ENCODE measurements at places on chromosomes 3 and 15.

- peak; percentile 29 for DNase-seq
Observed at GRCh38 chr15:86183596-86184491, 104.2 kb downstream of the AGBL1 start.

DNA sequence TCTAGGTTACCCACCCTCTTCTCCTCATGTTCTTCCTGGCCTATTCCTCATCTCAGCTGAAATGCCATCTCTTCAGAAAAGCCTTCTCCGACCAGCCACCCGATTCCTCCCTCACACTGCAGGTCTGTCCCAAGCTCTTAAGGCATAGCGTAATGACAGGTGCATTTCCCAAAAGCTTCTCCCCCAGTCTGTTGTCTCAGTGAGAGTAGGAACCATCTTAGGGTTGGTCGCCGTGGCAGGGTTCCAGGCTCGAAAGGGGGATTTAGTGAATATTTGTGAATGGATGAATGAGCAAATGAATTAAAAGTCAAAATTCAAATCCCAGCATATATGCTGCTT lies 78.6 kb downstream of the TOP2B start:
- DNase-seq = no peak

DNA sequence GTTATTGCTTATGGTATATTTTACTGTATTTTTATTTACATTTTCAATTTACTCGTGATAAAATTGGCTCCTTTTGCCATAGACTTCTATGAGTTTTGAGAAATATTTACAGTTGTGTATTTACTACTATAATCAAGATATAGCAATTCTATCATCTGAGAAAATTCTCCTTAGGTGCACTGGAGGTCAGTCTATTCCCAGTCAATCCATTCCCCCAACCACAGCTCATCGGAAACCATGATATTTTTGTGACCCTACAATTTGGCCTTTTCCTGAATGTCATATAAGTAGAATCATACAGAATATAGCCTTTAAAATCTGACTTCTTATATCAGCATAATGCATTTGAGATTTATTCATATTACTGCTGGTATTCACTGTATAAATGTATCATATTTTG lies 114.7 kb upstream of the LRTM1 start:
- no peak for DNase-seq

DNA sequence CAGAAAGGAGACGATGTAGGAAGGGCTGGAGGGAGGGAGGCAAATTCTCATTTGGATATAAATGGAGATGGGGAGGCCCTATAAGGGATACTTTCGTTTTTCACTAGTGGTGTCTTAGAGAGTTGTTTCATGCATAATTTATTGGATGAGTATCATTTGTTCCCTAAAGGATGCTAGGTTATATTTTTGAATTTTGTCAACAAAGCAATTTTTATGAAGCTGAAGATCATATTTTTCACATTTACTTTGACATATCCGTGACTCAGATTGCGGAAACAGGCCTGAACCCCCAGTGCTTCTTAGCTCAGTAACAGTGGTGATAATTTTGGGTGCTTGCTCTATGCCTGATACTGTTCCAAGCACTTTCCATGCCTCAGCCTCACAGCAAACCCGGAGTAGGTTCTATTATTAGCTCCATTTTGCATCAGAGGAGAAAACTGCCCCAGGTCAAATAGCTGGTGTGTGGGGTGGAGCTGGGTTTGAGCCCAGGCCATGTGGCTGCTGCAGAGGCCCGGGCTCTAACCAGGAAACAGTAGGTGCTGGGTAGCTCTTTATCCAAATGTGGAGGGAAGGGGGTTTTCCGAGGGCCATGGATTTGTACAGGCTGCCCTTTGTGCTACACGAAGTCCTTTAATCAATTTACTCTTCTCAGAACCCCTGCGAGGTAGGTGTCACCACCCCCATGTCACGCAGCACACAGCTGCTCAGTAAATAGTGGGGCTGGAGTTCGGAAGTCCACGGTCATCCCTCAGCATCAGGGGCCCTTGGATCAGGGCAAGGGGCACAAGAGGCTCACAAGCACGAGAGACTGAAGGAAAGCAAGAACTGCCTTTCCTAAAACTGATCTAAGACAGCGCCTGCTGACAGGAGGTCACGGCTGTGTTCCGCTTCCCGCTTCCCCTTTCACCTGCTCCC lies 99.1 kb downstream of the SLC49A4 start:
- DNase-seq = no peak

GRCh38 chr3:76656531-76657070 lies 383.3 kb upstream of the ROBO2 start:
- DNase-seq = no peak

DNA sequence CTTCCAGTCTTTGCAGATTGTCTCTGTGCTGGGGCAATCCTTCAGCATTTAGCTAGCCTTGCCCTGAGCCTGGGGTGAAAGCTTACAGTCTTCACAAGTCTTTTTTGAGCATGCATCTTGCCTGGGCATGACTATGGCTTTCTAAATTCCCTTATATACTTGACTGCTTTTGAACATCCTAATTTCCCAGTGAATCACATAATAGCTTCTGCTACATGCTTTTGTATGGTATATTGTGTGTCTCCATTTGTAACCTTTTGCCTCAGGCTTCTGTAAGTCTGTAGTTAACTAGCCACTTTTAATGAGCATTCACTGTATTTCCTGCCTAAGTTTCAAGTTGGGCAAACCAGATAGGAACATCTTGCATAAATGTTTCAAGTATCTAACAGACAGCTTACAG lies 76.8 kb downstream of the CHCHD4 start:
- no peak for DNase-seq

GRCh38 chr3:151538456-151539393 lies 77.9 kb upstream of the IGSF10 start:
- DNase-seq = no peak

- DNase-seq = no peak
Observed at GRCh38 chr3:24529210-24529609, 34.6 kb upstream of the THRB start.

GRCh38 chr3:51686512-51687215 lies 15.6 kb downstream of the TEX264 start:
- peak; percentile 87 for DNase-seq

GRCh38 chr3:99532246-99532645 lies 106.1 kb upstream of the COL8A1 start:
- DNase-seq = peak; percentile 15

DNA sequence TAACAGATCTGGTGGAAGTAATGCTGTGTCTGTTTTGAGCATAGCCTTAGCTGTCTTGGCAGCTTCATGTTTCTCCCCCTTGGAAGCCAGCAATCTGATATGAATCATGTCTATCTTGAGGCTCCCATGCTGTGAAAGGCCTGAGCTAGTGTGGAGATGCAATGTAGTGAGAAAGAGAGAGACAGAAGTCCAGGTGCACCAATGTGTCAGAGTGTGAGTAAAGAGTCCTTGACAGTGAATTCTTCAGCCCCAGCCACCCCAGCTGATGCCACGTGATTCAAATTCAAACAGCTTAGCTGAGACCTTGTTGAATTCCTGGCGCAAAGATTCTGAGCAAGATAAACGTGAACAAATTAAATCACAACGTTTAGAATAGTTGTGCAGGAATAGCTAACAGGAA lies 704.2 kb downstream of the EDEM1 start:
- no peak for DNase-seq

GRCh38 chr15:69061414-69061842 lies 46.9 kb downstream of the NOX5 start:
- no peak for DNase-seq

DNA sequence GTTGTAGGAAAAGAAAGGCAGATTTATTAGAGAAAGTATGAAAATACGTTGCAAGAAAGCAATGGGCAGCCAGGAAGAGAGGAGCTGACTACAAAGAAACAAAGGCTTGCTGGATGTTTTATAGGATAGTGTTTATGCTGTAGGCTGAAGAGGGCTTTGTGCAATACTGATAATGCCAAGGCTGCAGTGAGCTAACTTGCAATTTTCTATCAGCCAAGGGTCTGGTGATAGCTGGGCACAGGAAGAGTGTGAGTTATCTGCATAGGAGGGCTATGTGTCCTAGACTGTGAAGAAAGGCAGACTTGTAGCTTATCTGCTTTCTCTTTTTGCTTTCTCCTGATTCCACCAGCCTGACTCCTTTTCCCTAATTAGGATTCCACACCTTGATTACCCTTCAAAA lies 51.3 kb upstream of the OSBPL11 start:
- no peak for DNase-seq

GRCh38 chr3:193865896-193866480 lies 270.0 kb upstream of the HES1 start:
- DNase-seq = no peak

DNA sequence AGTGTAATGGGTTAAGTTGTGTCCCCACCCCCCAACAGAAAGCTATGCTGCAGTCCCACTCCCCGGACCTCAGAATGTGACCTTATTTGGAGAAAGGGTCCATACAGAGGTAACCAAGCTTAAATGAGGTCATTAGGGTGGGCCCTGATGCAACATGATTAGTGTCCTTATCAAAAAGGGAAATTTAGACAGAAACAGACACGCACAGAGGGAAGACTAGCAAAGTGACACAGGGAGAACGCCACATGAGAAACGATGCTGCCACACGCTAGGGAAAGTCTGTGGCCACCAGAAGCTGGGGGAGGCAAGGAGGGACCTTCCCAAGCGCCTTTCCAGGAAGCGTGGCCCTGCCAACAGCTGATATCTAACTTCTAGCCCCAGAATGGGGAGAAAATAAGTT lies 65.4 kb downstream of the RPN1 start:
- DNase-seq = no peak

GRCh38 chr3:57877116-57877515 lies 121.0 kb downstream of the SLMAP start:
- DNase-seq = no peak

GRCh38 chr3:192840143-192840836 lies 77.4 kb downstream of the MB21D2 start:
- DNase-seq = no peak

GRCh38 chr3:124812291-124813265 lies 74.6 kb downstream of the ITGB5 start:
- DNase-seq = no peak

- DNase-seq = no peak
Observed at GRCh38 chr15:100877551-100877950, 2.1 kb upstream of the ALDH1A3 start.

DNA sequence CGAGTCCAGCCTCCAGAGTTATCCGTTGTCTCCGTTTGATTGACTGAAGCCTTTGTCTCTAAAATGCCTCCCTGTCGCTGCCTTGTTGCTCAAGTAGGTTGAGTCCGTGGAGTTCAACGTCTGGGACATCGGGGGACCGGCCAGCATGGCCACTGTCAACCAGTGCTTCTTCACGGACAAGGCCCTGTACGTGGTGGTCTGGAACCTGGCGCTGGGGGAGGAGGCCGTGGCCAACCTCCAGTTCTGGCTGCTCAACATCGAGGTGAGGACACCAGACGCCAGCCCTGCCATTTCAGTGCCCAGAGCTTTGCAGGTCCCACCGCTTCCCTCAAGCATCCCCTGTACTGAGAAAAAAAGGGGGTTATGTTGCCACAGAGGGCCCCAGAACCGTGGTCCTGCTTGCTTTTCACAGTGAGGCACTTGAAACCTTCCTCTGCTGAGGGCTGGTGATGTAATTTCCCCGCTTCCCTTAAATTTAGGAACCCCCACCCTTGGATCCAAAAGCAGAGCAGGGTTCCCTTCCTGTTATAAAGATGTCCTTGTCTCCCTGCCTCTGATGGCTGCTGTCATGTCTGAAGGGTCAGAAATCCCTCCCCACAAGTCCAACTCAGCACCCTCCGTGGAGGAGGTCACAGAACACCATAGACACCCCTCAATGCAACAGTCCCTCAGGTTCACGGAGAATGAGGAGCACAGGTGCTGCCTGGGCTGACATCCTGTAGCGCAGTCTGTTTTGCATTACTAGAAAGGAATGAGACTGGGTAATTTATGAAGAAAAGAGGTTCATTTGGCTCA lies 105.7 kb downstream of the LRRK1 start:
- peak; percentile 2 for DNase-seq

DNA sequence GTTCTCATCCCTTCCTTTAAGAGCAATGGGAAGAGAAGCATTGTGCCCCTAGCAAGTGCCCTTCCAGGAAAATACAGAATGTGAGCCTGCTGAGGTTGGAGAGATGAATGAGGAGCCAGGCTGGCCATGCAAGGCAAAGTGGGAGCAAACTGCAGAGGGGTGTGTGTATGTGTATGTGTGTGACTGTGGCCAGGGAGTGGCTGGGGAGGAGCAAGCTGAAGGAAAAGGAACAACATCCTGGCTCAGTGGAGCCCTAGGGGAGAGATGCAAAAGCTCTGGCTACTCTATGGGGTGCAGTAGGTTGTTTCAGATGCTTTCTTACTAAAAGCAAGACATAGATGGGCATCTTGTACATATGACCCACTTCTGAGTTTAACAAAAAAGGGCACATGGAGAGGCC lies 20.6 kb downstream of the FOXP1 start:
- DNase-seq = no peak

- DNase-seq = no peak
Observed at GRCh38 chr3:141690431-141691072, 47.5 kb upstream of the RNF7 start.

GRCh38 chr3:127888564-127889107 lies 26.4 kb upstream of the KBTBD12 start:
- DNase-seq = no peak

DNA sequence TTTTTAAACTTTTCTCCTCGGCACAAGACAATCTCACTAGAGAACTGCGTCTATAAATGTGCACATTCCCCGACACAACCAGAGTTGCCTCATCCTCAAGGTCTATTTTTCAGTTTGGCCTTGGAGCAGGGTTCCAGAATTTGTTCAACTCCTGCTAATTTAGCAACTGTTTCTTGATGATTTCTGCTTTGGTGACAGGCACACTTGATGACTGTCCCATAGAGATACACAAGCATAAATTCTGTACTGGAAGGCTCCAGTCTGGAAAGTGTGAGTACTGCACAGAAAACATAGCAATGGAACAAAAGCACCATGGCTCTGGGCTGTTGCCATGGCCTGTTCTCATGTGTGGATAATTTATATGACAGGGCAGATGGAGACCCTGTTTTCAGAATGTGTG lies 379.6 kb upstream of the PDZRN3 start:
- DNase-seq = no peak

GRCh38 chr3:153768561-153769469 lies 352.4 kb upstream of the ARHGEF26 start:
- DNase-seq = peak; percentile 40

DNA sequence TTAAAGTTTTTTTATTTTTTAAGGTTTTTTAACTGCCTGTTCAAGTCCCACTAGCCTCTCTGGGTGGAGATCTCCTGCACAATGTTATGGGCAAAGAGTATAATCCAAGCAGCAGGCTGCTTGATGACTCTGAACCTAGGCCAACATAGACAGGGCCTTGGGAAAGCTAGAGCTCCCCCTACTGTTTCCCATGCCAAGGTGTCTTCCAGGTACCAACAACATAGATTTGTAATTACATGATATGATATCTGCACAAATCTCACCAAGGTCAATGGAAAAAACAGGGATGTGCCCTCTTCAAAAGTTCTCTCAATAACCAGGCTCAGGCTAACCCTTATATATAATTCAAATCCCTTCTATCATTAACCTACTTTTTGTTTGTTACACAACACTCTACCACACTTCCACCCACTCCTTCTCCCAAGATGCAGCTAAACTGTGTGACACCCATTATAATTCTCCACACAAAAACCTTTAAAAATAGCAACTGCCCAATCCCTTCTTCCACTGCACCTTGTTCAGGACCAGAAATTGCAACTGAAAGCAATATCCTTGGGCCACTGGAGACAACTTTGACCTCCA lies 43.8 kb downstream of the RBM15B start:
- DNase-seq = peak; percentile 26

GRCh38 chr15:89244574-89244903 lies 760 bp downstream of the FANCI start:
- no peak for DNase-seq

All from activated CD4-positive, alpha-beta T cell treated with anti-CD3 and anti-CD28 coated beads, Interleukin-2, amount 50 U/mL, for 48 hours (primary cell).